Activated CD8-positive, alpha-beta T cell treated with anti-CD3 and anti-CD28 coated beads for 36 hours (primary cell): ENCODE measurements at places on chromosomes 1 and 21. TPM values are rescaled to one million over a fixed set of nuclear protein-coding genes. Genes with fewer than 3 reads are reported as not detected.
A peak's percentile ranks its signal among the peaks of the same experiment; 100 is the strongest.

Gene RAB42
- total RNA-seq, result not detected

DNA sequence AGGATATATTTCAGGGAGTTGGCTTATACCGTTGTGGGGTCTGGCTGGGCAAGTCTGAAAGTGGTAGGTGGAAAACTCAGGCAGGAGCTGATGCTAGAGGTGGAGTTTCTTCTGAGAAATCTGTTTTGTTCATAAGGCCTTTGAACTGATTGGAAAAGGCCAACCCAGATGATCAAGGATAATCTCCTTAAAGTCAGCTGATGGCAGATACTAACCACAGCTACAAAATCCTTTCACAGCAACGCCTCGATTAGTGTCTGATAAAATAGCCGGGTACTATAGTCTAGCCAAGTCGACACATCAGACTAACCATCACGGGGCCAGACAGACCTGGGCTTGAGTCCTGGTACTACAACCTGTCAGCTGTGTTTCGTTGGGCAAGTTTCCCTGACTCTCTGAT, 21.4 kb downstream of the OPRD1 start:
- no peak for DNase-seq
- no peaks in the 10 kb centered on the region for H3K4me1 ChIP-seq
- H3K4me3 ChIP-seq, result no peak overlapping the region

Gene S100A14
- not detected for total RNA-seq

DNA sequence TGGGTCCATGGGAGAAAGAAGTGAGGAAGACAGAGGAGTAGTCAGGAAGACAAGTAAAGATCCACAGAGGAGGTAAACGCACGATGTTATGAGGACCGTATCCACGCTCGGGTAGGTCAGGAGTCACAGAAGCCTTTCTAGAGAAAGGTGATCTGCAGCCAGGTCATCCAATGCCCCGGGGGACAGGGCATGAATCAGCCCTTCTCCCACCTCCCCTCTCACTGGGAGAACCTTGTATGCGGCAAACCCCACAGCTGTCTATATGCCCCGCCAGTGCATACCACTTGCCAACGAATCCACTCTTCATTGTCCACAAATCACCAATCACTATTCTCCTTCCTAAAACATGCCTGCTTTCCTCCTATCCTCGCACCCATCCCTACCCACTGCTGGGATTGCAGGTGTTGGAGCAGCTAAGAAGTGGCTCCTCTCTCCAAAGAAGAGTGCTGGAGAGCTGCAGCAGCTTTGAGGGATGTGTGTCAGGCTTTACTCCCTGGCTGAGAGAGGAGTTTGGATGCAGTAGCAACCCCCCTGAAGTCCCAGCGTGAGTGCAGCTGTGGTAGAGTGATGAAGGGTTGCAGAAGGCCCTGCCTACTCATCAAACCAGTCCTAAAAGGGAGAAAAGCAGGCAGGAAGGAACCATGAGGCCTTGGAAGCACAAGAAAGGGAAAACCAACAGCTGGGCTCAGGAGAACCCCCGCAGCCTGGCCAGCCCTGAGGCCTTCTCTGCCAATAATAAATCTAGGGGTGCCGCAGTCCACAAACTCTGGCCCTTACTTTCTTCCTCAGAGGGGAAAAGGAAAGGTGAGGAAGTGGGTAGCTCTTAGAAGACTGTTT, 102.2 kb upstream of the GADD45A start:
- no peaks in the 10 kb centered on the region for H3K4me1 ChIP-seq
- no peaks in the 10 kb centered on the region for H3K27me3 ChIP-seq
- no peaks in the 10 kb centered on the region for H3K36me3 ChIP-seq
- H3K27ac ChIP-seq, result no peak overlapping the region
- DNase-seq, result no peak
- H3K4me3 ChIP-seq, result no peak overlapping the region

DNA sequence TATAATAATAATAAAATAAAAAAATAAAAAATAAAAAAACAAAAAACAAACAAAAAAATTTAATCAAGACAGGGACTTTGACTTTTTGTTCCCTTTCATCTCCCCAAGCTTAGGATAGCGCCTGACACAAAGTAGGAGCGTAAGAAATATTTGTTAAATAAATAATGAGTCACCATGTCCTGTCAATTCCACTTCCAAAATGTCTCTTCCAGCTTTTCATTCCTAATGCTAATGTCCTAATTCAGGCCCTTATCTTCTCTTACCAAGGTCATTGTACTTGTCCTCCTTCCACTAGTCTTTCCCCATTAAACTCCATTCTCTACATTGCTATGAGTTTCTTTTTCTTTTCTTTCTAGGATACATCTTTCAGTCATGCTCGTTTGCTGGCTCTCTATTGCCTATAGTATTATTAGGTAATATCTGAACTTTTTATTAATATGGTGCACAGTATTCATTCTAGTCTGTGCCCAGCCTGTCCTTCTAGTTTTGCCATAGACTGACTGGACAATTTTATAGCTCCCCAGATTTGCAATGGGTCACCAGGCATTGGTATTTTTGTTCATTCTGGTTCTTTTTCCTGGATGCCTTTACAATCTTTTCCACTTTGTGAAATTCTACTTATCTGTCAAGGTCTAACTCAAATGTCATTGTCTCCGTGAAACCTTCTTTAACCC, 11.4 kb downstream of the NEXN start:
- no peaks in the 10 kb centered on the region for H3K4me1 ChIP-seq
- H3K27me3 ChIP-seq, result no peaks in the 10 kb centered on the region
- no peak overlapping the region for H3K27ac ChIP-seq
- no peak overlapping the region for H3K4me3 ChIP-seq
- H3K36me3 ChIP-seq, result no peaks in the 10 kb centered on the region

Gene SEMA6C
- 3.4 TPM for total RNA-seq

Gene TDRD5
- not detected for total RNA-seq

DNA sequence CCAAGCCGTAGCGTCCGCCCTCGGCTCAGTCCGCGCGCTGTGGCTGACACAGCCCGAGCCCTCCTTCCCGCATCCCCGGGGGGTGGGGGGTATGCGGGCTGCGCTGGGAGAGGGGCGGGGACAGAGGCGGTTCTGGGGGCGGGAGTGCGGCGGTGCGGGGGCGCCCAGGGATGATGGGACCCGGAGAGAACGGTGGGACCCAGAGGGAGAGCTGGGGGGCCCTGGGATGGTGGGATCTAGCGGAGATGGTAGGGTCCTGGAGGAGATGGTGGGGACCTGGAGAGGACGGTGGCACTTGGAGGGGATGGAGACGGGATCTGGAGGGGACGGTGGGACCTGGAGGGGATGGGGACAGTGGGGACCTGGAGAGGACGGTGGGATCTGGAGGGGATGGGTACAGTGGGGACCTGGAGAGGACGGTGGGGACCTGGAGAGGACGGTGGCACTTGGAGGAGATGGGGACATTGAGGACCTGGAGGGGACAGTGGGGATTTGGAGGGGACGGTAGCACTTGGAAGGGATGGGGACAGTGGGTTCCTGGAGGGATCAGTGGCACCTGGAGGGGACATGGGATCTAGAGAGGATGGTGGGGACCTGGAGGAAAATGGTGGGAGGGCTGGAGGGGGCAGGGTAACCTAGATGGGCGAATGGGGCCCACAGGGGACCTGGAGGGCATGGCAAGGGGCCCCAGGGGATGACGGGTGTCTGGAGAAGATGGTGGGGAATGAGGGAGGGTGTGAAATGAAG, 477 bp downstream of the SNAP47 start:
- peaks cover 20% of the 10 kb centered on the region for H3K36me3 ChIP-seq
- no peak for DNase-seq
- H3K27me3 ChIP-seq, result no peaks in the 10 kb centered on the region
- peak overlapping the region; percentile 87 for H3K27ac ChIP-seq
- peak overlapping the region; percentile 92 for H3K4me3 ChIP-seq

DNA sequence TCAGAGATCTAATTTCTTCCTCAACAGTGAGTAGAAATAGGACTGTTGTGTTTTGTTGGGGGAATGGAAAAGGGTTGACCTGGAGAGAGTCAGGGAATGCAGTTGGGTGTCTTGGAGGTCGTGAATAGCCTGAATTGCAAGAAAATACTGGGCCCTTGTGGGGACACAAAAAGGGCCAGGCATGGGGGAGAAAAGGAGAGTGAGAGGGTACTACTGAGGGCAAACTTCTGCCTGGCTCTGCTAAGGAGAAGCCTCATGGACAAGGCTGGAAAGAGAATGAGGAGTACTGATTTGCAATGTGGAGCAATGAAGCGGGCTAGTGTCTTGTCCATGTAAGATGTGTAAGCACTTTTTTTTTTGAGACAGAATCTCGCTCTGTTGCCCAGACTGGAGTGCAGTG, 96.2 kb upstream of the IRF2BP2 start:
- DNase-seq, result no peak
- no peaks in the 10 kb centered on the region for H3K27me3 ChIP-seq
- no peaks in the 10 kb centered on the region for H3K36me3 ChIP-seq
- H3K4me1 ChIP-seq, result peaks cover 6% of the 10 kb centered on the region
- no peak overlapping the region for H3K27ac ChIP-seq

Gene POU3F1
- total RNA-seq, result not detected

Gene OVAAL
- not detected for total RNA-seq

DNA sequence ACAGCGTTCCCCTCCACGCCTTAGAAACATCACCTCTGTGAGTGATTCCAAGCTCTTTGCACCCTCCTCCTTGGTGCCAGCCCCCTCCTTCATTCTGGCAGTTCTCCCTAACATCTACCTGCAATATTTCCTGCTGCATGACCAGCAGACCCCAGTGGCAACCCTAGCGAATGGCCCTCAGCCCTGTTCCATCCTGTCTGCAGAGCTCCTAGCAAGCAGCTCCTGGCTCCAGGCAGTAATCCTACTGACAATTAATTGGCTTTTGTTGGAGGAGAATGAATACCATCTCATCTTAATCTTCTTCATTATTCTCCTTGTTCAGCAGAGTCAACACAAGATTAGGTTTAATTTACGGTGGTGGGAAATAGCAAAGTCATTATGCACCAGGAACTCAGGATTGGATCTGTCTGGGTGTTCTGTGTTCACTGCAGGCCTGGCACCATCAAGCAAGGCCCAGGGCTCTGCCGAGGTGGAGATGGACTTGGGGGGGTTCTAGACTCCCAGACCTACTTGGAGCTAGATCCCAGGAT, 12.4 kb downstream of the FBXO2 start:
- DNase-seq, result no peak
- no peaks in the 10 kb centered on the region for H3K4me1 ChIP-seq
- no peaks in the 10 kb centered on the region for H3K36me3 ChIP-seq
- no peak overlapping the region for H3K4me3 ChIP-seq

Gene VN1R5
- total RNA-seq, result not detected

GRCh38 chr1:66944330-66945274, 19.8 kb downstream of the MIER1 start:
- H3K27me3 ChIP-seq, result no peaks in the 10 kb centered on the region
- H3K36me3 ChIP-seq, result peaks cover 46% of the 10 kb centered on the region
- H3K4me1 ChIP-seq, result peaks cover 59% of the 10 kb centered on the region
- no peak for DNase-seq
- H3K27ac ChIP-seq, result no peak overlapping the region

DNA sequence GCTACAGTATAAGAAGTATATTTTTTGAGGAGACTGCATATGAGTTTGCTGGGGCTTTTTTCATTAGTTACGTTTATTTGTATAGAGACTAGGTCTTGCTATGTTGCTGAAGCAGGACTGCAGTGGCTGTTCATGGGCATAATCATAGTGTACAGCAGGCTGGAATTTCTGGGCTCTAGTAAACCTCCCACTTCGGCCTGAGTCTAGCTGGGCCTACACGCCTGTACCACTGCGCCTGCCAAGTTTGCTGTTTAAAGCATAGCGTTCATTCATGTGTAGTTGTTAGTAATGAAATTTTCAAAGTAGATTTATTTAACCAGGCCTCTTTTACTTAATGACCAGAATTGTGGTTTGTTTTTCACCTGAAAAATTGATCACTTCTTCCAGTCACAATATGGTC, 33.8 kb downstream of the HS2ST1 start:
- H3K27ac ChIP-seq, result no peak overlapping the region
- H3K36me3 ChIP-seq, result no peaks in the 10 kb centered on the region
- no peak overlapping the region for H3K4me3 ChIP-seq
- H3K27me3 ChIP-seq, result no peaks in the 10 kb centered on the region
- no peak for DNase-seq
